Activated T-helper 1 cell treated with anti-CD3 and anti-CD28 coated beads, Interleukin-12 subunit alpha, Interleukin-12 subunit beta, Interleukin-2, Interleukin-4 antibody, amounts not matched to agents 30 ng/mL and 10 ng/mL and 1 ng/mL, durations not matched to agents 14 hours and 24 hours and 36 hours (primary cell): ENCODE measurements at places on chromosomes 4 and X.

DNA sequence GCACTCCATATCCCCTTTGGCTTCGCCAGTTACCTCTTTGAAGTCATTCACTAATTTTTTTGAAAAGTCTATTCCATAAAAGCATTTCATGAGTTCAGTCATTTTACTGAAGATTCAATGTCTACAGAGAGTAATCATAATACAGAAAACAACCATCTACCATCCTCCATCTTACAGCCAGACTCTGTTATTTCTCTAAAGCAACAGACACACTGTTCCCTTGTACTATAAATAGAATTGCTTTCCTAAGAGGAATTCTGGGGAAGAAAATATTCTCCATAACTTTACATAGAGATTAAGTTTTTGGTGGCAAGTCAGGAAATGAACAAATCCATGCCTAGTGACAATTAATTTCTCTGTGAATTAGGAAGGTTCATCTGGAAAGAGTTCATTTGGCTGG lies 37.0 kb downstream of the XK start:
- no peaks in the 10 kb centered on the region for H3K36me3 ChIP-seq
- H3K4me3 ChIP-seq = no peak overlapping the region
- no peak for DNase-seq
- H3K27me3 ChIP-seq = peaks cover 8% of the 10 kb centered on the region

DNA sequence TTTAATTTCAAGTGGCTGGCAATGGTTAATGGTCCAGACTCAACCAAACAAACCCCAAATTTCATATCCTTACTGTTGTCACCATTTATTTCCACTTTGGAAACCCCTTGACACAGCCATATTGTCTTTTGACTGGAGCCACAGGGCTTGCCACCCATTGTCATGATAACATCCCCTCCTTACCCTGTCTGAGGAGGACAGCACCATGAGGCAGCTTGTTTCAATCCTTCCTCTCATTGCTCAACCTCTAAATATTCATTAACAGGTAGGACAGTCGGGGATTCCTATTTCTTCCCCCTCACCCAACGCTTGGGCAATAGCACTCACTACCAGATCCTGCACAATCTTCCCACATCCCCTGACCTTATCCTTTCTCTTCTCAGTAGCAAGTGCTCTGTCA lies 92.1 kb downstream of the CEP135 start:
- H3K4me3 ChIP-seq = no peak overlapping the region
- no peak for DNase-seq
- peaks cover 19% of the 10 kb centered on the region for H3K27me3 ChIP-seq
- H3K4me1 ChIP-seq = no peaks in the 10 kb centered on the region
- H3K27ac ChIP-seq = no peak overlapping the region

DNA sequence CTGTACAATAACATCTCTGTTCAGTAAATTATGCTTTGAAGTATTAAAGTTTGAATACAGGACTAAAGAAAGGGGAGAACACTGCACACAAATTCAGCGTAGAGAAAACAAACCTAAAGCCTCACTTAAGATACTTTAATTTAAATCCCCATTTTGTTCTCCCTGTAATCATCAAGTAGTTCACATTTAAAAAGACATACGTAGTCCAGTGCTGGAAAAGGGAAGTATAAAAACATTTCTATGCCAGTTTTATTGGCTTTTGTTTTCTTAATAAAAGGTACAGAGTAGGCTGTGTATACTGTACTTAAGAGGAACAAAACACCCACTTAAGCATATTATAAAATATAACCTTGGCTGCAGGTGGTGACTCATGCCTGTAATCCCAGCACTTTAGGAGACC lies 101.6 kb downstream of the FGF16 start:
- no peaks in the 10 kb centered on the region for H3K4me1 ChIP-seq
- H3K27ac ChIP-seq = no peak overlapping the region
- no peak overlapping the region for H3K4me3 ChIP-seq
- DNase-seq = no peak

DNA sequence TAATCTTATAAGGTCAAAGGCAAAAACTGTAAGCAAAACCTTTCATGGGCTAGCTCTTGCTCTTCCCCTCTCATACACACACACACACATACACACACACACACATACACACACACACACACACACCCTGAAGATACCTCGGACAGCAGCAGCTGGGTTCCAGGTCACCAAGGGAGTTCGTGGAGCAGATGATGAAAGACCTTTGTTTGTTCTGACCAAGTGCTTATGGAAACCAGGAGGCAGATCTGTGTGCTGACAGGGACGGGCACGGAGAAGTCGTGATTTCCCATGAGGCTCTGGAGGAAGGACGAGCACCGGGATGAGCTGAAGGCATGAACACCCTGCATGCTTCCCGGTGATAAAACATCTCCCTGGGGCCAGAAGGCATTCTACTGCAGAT lies 35.4 kb upstream of the CRMP1 start:
- no peaks in the 10 kb centered on the region for H3K4me1 ChIP-seq
- H3K27me3 ChIP-seq = peaks cover 3% of the 10 kb centered on the region
- no peaks in the 10 kb centered on the region for H3K36me3 ChIP-seq
- H3K4me3 ChIP-seq = no peak overlapping the region

DNA sequence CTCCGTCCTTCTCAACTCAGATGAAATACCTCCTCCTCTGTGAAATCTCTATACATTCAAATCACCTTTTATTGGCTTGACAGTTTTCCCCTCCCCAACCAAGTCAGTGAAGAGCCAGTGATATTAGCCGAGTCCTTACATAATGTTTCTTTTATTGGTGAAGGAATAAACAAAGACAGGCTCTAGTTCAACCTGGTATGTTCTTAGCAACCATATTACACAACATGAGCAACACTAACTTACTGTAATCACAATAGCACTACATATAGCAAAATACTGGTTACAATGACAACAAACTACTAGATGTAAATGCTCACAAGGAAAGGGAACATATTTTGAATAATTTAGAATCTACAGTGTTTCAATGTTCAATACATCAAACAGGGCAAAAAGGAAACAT lies 19.9 kb downstream of the DHX15 start:
- peaks cover 55% of the 10 kb centered on the region for H3K4me1 ChIP-seq
- H3K36me3 ChIP-seq = peaks cover 41% of the 10 kb centered on the region
- H3K27me3 ChIP-seq = no peaks in the 10 kb centered on the region
- H3K4me3 ChIP-seq = no peak overlapping the region
- no peak for DNase-seq

- H3K4me1 ChIP-seq = no peaks in the 10 kb centered on the region
- H3K27me3 ChIP-seq = peaks cover 21% of the 10 kb centered on the region
- H3K4me3 ChIP-seq = no peak overlapping the region
- H3K36me3 ChIP-seq = no peaks in the 10 kb centered on the region
Measured at GRCh38 chr4:142856576-142856975, 10.5 kb upstream of the INPP4B start.
